ENCODE measurements at places on chromosomes 16 and 17.

GRCh38 chr17:72219137-72219823, 98.5 kb downstream of the SOX9 start:
- DNase-seq: no peak

DNA sequence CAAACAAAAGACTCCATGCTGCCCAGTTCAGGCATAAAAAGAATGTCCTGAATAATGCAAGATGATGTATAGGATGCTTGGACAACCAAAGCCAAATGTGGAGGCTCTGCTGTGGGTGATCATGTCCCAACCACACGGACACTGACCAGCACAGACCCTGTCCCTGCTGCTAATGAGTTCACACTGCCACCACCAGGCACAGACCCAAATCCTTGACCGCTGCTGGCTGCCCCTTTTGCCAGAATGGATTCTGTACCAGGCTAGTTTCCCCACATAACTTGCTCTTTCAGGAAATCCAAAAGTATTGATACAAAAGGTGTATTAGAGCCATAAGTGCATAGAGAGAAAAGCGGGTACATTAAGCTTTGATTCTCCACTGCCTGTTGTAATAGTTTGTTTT, 60.9 kb downstream of the XYLT1 start:
- DNase-seq: no peak

GRCh38 chr17:76797241-76797840, 59.4 kb downstream of the MFSD11 start:
- DNase-seq: no peak

GRCh38 chr17:50289278-50289677, 15.0 kb downstream of the TMEM92 start:
- DNase-seq: no peak

DNA sequence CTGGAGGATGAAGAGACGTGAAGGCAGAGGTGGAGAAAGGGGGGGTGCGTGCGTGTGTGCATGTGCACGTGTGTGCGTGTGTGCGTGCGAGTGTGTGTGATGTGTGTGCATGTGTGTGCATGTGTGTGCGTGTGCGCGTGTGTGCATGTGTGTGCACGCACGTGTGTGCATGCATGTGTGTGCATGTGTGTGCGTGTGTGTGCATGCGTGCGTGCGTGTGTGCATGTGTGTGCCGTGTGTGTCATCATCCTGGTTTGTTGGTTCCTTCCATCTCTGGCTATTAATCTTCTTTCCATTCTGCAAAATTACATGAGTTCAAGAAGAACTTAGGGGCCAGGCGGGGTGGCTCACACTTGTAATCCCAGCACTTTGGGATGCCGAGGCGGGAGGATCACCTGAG, 17.0 kb upstream of the RPL38 start:
- DNase-seq: no peak

- DNase-seq: peak; percentile 56
Observed at GRCh38 chr16:706189-707061, 824 bp upstream of the FBXL16 start.

- DNase-seq: no peak
Observed at GRCh38 chr17:64603987-64604386, 58.1 kb downstream of the SMURF2 start.

- DNase-seq: no peak
Observed at GRCh38 chr16:2083876-2084780, 36.3 kb downstream of the TSC2 start.

DNA sequence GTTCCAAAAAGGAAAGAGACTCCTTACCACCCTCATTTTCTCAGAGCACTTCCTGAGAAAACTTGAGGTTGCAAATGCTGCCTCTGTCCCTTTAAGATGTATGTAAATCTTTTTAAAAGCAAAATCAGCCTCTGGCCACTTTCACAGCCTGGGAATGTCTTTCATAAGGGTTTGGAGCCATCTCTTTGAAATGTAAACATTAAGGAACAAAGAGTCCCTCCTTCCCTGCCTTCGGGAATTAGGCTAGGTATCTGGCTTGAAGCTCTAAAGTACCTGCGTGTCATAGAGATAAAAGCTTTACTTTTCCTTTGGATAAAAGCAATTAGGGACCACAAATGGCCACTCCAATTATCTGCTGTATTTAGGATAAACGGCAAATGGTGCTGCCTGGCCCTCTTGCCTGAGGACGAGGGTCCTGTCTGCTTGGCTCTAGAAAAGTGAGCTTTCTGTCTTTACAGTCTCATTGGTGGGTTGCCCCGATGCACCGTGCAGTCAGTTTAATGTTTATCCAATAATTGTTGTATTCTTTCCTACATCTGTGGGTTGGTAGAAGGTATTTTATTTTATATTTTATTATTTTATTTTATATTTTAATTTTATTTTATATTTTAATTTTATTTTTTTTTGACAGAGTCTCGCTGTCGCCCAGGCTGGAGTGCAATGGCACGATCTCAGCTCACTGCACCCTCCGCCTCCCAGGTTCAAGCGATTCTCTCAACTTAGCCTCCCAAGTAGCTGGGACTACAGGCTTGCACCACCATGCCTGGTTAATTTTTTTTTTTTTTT, 23.9 kb downstream of the NLRC3 start:
- peak; percentile 13 for DNase-seq

Data from NCI-H345 (cell line).